ENCODE measurements at places on chromosomes 4 and X.

GRCh38 chr4:33746979-33747378, 2497.3 kb downstream of the ARAP2 start:
- DNase-seq = no peak

DNA sequence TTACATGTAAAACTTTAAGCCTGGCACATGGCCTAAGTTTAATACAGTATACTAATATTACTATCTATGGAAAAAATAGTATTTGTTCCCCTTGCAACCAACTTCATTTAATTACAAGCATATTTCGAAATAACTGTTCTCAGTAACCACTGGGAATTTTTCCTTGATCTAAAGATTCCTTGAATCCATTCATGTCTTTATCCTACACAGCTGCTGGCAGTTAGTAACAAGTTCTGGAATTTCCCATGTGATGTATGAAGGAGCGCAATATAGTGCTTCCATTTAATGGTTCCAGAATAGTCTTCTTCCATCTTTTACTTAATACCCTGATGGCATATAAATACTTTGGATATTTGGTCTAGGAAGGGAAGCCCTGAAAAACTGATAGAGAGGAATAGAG, 136.5 kb downstream of the AASDH start:
- no peak for DNase-seq

DNA sequence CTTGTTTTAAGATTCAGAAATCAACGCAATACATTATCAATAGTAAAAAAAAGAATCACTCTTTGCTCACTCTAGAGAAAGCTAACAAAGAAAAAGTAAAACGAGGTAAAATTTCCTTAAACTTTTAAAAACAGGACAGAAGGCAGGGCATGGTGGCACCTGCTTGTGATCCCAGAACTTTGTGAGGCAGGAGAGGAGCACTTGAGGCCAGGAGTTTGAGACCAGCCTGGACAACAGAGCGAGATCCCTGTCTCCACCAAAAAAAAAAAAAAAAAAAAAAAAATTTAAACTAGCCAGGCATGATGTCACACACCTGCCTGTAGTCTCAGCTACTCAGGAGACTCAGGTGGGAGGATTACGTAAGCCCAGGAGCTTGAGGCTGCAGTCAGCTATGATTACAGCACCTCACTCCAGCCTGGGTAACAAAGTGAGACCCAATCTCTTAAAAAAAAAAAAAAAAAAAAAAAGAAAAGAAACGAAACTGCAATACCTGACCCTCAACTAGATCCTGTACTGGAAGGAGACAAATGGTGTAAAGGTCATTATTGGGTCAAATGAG, 3.5 kb downstream of the CCNI start:
- DNase-seq = no peak

DNA sequence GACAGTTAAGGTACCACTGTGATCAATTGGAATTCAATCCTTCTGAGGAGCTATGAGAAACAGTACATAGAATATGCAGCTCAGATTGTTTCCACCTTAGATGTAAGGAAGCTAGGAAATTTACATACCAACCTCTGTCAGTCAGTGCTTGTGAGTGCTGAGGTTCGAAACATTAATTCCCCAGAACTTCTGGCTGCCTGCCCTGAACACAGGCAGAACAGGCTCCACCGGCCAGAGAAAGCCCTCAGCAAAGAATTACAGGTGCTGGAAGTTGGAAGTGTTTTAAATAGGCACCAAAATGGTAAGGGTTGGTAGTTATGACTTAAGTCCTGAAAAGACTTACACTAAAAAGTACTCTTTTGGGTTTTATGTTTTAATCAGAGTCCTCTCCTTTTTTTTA, 651.8 kb downstream of the C4orf33 start:
- DNase-seq = no peak

DNA sequence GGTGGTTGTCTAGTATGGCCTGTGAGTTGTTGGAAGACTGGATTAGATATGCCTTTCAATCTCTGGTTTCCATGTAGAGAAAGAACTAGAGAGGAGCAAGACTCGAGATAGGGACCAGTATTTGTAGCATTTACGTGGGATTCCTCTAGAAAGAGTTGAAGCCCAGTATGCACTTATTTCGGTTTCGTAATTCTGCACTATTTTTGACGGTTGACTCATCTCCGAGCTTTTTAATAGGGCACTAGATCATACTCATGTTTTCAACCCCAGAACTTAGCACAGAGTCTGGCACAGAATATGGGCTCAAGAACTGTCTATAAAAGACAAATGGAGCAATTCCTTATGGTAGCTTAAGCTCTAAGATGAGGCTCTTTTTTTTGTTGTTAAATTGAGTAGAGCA, 15.7 kb downstream of the HELT start:
- no peak for DNase-seq

DNA sequence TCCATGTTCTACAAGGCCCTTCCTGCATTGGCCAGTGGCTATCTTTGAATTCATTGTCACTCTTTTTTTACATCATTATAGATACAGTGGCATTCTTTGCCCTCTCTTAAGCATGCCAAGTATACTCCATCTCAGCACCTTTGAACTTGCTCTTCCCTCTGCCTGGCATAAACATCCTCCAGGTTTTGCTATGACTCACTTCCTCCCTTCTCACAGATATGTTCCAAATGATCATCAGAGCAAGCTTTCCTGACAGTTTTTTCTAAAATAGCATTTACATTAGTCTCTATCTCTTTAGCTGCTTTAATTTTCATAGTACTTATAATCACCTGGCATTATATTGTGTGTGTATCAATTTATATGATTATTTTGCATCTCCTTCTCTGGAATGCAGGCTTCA, 553.3 kb upstream of the MAGEB2 start:
- DNase-seq = no peak
